ENCODE measurements at places on chromosomes 5 and 9.
A peak's percentile ranks its signal among the peaks of the same experiment; 100 is the strongest.

DNA sequence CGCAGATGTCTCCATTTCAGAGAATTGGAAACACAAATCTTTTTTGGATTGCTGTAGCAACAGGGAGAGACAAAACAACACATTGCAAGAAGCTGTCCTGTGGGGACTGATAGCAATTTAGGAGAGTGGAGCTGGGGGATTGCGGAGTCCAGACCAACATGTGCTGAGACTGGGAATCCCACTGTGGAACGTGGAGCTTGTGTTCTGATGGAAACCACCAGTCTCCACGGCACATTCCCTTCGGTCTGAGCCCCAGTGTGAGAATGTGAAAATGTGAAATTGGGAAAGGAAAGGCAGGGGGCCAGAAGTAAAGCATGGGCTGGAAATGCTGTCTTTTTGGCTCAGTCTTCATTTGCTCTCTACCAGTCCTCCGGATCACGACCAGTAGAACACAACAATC lies 348.8 kb upstream of the TNC start:
- no peak for DNase-seq

DNA sequence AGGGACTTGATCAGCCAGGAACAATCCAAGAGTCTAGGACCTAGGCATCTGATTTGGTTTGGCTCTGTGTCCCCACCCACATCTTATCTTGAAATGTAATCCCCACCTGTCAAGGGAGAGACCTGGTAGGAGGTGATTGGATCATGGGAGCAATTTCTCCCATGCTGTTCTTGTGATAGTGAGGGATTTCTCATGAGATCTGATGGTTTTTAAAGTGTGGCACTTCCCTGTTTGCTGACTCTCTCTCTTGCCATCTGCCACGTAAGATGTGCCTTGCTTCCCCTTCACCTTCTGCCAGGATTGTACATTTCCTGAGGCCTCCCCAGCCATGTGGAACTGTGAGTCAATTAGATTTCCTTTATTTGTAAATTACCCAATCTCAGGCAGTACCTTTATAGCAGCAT lies 201.7 kb upstream of the ACTBL2 start:
- DNase-seq, result no peak

DNA sequence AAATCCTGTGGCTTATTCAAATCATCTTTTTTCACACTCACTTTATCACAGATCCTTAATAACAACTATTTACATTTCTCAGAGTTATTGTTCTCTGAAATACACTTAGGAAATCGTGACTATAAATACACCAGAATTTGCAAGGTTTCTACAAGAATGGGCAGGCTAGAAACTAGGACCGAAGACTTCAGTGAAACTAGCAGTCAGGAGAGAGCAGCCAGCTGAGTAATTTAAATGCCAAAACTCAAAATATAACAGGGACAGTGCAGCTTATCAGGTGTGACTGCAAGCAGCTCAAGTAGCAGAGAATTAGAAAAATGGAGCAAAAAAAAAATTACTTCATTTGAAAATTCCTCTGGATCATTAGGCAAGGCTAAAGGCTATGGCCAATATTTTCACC lies 719.3 kb upstream of the ZNF608 start:
- no peak for DNase-seq

- no peak for DNase-seq
These were observed 12.8 kb downstream of the PDCL start for GRCh38 chr9:122815544-122815943.

GRCh38 chr9:126692759-126693427 lies 79.2 kb downstream of the LMX1B start:
- no peak for DNase-seq

DNA sequence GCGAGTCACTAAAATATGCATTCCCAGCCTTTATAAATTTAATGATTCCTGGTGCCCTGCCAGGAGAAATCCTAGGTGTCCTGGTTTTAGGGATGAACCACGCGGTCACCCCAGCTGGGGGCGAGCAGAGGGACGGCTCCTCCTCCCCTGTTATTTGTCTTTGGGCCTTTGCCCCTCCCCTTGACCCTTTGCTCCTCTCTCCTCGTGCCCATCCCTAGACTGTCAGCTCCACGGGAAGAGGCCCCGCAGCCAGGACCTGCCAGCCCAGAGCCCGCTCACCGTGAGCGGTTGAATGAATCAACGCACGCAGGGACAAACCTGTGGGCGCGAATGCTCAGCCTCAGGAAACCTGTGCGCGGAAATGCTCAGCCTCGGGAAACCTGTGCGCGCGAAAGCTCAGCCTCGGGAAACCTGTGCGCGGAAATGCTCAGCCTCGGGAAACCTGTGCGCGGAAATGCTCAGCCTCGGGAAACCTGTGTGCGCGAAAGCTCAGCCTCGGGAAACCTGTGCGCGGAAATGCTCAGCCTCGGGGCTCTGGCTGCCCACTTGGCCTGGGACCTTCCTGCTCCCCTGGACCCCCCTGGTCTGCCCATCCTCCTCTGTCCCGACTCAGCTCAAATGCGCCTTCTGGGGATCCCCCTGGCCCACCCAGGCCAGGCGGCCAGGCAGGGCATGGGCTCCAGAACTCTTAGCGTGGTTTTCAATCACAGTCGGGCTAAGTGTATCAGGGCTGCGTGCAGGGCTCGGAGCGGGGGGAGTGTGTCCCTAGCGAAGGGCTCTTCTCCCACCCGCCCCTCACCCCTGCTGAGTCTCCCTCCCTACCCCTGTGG lies 140.5 kb upstream of the COL5A1 start:
- DNase-seq, result no peak

DNA sequence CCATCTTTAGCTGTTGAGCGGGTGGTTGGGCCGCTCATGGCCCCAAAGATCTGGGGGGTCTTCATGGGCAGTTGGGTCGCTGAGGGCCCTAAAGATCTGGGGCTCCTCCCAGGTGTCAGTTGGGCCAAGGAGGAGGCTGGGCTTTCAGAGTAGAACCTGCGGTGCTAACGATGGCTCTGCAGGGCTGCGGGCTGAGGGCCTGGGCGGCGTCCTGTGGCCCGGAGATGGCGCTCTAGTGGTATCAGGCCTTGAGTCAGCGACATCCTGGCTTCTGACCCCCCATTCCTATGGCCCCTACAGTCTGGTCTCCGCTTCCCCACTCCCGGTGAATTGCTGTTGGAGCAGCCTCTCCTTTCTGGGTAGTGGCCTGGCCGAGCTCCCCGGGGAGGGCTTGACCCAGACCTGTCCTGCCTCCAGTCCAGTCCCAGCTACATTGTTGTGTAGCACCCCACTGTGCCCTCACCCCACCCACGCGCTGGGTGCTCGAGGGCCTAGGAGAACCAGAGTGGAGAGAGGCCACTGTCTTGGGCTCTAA lies 640 bp downstream of the C5orf58 start:
- DNase-seq, result no peak

GRCh38 chr9:20742833-20743232 lies 58.8 kb downstream of the FOCAD start:
- DNase-seq, result no peak

DNA sequence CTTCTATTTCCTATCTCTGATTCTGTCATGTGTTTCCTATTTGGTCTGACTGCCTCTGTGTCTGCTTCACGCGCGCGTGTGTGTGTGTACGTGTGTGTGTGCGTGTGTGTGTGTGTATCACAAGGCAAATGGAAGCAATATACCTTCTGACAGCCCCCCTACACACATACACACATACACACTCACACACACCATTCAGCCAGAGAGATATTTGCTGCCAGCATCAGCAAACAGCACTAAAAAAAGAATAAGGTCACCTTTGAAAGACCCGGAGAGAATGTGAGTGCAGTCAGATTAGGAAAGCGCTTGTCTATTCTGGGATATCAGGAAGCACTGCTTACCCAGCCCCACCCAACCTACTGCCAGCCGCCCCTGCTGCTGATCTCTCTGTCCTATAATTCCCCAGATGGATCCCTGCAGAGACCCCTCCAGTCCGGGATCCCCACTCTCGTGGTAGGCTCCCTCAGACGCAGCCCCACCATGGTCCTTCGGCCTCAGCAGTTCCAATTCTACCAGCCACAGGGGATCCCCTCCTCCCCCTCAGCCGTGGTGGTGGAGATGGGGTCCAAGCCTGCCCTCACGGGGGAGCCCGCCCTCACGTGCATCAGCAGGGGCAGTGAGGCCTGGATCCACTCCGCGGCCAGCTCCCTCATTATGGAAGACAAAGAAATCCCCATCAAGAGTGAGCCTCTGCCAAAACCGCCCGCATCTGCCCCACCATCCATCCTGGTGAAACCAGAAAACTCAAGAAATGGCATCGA lies 45.7 kb downstream of the PLAC8L1 start:
- no peak for DNase-seq

GRCh38 chr9:136185596-136186366 lies 19.1 kb downstream of the LHX3 start:
- no peak for DNase-seq

GRCh38 chr5:73213566-73213998 lies 40.6 kb downstream of the TMEM174 start:
- DNase-seq, result no peak

GRCh38 chr5:124377386-124377785 lies 369.1 kb downstream of the ZNF608 start:
- DNase-seq, result no peak

GRCh38 chr5:168481330-168481788 lies 4.9 kb upstream of the RARS1 start:
- DNase-seq, result no peak

DNA sequence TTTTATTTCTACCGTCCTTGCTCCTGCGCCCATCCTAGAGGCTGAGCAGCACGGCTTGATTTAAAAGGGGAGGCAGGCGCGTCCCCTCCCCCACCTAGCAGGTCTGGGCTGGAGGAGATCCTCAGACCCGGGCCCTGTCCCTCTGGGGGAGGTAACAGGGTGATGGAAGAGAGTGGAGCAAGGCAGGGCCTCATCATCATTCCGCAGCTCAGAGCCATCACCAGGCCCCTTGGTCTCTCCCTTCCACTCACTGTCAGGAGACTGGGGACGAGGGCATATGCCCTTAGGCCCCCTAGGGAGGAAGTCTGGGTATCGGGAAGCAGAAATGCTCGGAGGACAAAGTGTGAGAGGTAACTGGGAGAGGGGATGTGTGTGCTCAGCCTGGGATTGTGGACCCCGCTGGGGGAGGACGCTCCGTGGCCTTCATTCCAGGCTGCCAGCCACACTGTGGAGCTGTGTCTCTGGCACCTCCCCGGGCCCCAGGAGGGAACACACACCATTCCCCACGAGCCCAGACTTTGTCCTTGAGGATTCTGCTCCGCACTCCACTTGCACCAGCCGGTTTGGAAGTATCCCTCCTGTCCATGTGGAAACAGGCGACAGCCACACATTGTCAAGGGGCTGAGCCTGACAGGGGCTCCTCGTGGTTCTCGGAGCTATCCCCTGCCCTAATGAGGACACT lies 761 bp downstream of the REEP2 start:
- peak; percentile 57 for DNase-seq

DNA sequence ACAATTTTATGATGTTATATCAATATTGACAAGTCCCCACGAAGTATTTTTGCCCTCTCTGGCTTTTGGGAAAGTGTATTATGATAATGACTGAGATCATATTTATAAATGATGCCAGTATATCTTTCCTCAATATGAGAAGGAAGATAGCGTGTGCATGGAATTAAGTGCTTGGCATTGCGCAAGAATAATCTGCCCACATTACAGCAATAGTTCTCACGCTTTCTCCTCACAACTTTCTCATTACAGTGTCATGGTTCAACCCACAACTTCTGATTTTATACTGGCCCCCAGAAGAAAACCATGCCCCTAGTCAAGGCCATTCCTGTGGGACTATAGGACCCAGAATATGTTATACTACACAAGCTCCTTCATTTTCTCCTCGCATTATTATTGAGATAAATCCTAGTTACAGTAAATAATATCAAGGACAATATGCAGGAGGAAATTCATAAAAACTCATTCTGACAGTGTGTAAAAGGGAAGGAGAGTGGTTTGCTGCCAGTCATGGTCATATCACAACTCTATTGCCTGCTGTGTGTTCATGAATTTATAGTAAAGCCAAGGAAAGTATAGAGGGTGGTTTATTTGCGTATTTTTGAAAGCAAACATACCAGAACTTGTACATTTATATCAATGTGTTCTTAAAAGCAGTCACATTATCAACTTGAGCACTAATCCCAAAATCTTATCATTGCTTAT lies 114.1 kb downstream of the PIK3R1 start:
- no peak for DNase-seq

DNA sequence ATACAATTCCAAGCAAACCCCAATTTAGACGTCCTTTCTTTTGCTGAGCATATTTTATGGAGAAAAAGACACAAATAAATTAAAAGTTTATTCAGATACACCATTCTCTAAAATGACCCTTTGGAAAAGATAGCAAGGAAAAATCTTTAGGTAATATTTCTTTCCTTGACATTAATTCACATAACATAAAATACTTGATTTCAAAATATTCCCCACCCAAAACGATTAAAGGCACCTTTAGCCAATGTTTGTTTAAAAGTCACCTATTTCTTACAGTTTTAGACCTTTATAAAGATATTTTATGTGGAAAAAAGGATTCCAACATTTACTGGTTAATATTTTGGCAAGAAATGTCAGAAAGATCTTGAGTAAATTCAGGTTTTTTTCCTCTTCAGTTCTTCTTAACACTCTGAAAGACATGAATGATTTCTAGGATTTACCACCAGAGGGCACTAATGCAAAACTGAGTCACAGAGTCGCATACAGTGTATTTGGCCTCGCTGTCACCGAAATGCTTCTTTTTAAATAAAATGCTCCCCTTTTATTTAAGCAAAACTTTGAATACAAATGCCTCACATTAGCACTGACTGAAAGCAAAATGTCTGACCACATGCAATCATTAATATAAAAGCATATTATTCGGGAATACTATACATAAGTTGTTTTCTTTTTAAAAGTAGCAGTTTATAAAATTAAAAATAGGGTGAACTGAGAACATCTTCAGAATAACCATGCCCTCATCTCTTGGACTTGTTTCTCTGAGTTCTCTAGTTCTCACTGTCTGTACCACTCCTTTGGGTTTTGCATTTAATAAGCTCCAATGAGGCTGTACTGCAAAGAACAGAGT lies 122.5 kb downstream of the SLC1A3 start:
- peak; percentile 63 for DNase-seq

- no peak for DNase-seq
These were observed 41.4 kb downstream of the CCDC180 start for GRCh38 chr9:97348871-97349270.

DNA sequence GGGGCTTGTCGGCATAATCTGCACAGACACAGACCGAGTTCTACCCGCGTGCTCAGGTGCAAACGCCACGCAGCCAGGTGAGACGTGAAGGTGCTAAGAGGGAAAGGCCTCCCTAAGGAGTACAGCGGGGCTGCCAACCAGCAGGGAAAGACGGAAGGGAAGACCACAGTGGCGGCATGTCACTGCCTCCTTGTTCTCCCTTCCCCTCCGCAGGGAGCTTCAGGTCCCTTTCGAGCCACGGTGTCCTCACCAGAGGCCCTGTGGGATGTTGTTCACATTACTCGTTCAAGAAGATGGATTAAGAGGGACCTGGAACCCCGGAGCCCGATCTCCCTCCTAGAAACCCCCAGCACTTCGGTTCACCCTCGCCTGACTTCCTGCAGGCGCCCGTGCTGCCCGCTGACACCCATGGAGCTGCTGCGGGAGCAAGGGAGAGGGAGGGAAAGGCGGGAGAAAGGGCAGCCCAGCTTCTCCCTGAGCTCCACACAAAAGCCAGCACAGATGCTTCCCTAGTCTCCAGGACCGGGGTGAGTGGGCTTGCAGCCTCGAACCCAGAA lies 686 bp downstream of the BRD9 start:
- DNase-seq, result no peak

GRCh38 chr9:31639451-31639850 lies 745.0 kb upstream of the ACO1 start:
- DNase-seq, result no peak

Data from iPS-NIHi11 (cell line).